ENCODE measurements at places on chromosomes 16 and 17.

- DNase-seq = no peak
Measured at GRCh38 chr16:75380870-75381269, 52.4 kb downstream of the CFDP1 start.

GRCh38 chr16:16120044-16120381 is 103.3 kb downstream of the ABCC6 start:
- DNase-seq = no peak

DNA sequence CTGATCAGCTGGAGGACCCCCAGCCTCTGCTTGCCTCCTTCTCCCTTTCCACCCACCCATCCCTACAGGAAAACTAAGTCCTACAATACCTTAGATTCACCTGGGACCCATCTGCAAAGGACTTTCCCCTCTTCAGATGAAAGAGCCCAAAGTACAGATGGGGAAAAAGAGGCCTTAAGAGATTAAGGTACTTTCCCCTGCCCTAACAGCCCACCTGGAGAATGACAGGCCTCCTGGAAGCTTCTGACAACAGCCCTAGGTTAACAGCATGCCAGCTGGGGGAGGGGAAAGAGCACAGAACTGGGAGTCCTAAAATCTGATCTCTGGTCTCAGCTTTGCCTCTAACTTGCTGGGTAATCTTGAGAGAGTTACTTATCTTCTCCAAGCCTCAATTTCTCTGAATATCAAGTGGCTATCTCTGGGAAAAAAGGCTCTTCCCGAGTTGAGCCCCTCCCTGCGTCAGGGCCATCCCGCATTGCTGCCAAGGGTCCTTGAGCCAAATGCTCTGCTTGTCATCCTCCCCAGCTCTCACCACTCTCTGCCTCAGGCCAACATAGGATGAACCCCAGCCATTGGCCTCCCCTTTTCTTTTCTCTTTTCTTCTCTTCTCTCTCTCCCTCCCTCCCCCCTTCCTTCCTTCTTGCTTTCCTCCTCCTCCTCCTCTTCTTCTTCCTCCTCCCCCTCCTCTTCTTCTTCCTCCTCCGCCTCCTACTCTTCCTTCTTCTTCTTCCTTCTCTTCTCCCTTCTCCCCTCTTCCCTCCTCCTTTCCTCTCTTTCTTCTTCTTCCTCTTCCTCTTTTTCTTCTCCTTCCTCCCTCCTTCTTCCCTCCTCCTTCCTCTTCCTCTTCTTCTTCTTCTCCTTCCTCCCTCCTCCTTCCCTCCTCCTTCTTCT is 22.5 kb upstream of the SP6 start:
- no peak for DNase-seq

GRCh38 chr16:61721544-61721943 is 314.7 kb downstream of the CDH8 start:
- no peak for DNase-seq

DNA sequence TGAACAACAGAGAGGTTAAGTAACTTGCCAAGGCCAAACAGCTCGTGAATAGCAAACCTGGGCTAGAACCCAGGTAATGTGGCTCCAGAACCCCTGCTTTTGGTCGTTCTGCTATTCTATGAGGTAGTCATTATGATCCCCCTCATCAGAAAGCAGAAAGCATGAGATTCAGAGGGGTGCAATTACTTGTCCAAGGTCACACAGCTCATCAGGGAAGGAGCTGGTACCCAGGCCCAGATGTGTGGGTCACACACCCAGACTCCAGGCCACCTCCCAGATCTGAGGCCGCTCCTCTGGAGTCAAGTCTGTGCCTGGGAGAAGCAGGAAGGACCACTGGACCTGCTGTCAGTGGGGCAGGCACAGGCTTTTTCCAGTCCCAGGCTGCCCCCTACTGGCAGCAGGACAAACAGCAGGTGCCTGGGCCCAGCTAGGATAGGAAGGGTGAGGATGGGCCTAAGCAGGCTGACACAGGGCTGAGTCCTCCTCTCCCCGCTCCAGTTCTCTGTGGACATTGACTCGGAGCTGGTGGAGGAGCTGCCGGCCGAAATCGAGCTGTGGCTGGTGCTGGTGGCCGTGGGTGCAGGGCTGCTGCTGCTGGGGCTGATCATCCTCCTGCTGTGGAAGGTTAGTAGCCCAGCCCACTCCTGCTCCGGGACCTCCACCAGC is 7.8 kb upstream of the PDK2 start:
- peak; percentile 73 for DNase-seq

DNA sequence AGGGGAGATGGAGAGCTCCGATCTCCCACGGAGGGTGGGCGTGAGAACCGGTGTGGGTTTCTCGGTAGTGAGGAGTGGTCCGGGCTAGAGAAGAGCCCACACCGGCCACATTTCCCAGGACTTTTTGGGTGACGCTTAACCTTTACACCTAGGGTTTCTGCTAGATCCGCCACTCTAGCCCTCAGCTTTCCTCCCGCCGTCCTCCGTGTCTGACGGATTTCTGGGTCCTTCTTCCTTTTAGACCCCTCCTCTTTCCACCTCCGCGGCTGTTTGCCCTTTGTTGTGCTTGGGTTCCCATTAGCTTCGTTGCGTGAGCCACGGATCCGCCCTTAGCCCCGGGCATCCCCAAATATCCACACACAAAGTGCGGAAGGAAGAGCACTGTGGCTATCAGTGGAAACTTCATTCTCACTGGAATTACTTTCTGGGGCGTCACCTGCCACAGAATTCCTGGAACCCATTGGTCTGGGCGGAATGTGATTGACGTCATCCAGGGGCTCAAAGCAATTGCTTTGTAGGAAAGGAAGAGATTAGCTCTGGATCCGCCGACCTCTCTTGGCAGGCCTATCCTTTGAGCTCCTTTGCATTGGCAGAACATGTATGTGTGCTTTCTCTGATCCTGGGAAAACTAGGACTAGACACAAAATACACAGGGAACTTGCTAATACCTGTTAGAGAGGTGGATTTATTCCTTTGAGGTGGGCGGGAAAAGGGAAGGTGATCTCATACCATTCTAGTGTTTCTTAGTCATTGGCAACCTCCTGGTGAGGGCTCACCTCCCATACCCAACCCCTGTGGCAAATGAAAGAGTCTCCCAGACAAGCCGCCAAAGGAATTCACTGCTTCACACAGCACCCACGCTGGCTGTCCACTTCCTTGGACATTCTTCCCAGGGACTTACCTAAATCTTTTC is 654 bp downstream of the TNFAIP1 start:
- DNase-seq = peak; percentile 16

GRCh38 chr16:10992797-10993196 is 48.4 kb downstream of the CLEC16A start:
- peak; percentile 13 for DNase-seq
